ENCODE measurements at places on chromosomes 11 and 22.

GRCh38 chr22:38712486-38713207 is 6.9 kb downstream of the GTPBP1 start:
- DNase-seq = no peak

- DNase-seq = no peak
These were observed 43.4 kb downstream of the CCDC81 start for GRCh38 chr11:86418106-86418505.

GRCh38 chr11:69360606-69361005 is 66.7 kb downstream of the MYEOV start:
- no peak for DNase-seq

DNA sequence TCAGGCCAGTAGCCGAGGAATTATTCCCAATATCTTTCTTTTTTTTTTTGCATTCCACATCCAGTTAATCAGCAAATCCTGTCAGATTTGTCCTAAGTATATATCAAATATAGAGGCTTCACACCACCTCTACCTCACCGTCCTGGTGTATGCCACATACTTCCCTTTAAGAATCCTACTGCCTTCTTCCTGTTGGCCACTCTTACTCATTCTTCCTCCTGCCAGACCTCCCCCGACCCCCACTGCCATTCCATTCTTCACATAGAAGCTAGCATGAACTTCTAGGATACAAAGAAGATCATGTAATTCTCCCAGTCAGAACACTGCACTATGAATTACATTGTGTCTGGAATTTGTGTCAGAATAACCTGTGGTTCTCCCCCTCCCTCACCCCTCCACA is 89.5 kb downstream of the TRIM44 start:
- no peak for DNase-seq

- no peak for DNase-seq
These were observed 60.4 kb downstream of the CHST1 start for GRCh38 chr11:45605051-45605450.

DNA sequence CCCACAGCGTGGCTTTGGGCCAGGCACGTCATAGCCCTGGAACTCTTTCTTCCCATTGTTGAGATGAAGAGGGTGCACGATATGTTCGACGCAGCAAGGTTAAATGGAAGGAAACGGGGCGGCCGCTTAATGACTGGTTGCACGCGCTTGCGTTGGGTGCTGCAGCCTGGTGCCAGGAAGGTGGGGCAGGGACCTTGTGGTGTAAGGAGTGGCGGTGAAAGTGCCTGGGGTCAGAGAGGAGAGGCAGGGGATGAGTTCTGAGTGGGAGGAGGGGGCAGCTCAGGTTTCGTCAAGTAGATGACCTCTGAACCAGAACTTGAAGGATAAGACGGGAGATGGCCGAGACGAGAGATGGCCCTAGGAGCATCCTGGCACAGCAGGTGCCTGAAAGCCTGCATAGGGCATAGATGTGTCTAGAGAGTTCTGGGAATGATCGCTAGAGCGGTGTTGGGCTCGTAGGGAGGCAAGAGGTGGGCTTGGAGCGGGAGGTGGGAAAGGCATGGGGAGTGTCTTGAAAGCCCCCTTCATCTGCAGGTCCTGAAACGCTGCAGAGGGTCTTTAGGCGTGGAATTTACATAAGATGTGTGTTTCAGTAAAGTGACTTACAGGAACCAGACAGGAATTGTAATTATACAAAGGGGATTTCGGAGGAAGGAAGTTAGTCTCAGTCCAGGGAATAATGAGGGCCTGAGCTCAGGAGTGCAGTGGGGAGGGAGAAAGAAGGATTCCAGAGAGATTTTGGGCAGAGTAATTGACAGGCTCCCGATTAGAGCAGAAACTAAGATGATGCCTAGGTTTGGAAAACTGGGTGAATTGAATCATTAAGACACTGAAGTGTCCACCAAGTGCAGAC is 43.2 kb upstream of the CLDN5 start:
- DNase-seq = no peak

DNA sequence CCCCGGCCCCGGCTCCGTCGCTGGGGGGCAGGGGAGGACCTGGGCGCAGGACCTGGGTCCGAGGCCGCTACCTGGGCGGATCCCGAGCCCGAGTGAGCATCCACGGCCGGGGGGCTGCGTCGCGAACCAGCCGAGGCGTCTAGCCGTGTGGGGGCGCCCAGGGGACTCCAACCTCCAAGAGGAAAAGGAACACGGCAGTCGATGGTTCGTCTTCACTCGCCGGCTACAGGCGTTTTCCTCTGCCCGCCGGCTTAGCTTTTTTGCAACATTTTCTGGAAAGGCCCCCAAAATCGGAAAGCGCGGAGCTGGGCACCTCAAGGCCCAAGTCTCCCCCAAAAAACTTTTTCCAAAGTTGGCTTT is 666 bp downstream of the PDGFB start:
- DNase-seq = no peak

- DNase-seq = no peak
These were observed 119.6 kb downstream of the DYNC2H1 start for GRCh38 chr11:103228807-103229206.

- DNase-seq = no peak
These were observed 20.9 kb downstream of the LRFN4 start for GRCh38 chr11:66877588-66878385.

- no peak for DNase-seq
These were observed 627.3 kb upstream of the KIRREL3 start for GRCh38 chr11:127627629-127628457.

DNA sequence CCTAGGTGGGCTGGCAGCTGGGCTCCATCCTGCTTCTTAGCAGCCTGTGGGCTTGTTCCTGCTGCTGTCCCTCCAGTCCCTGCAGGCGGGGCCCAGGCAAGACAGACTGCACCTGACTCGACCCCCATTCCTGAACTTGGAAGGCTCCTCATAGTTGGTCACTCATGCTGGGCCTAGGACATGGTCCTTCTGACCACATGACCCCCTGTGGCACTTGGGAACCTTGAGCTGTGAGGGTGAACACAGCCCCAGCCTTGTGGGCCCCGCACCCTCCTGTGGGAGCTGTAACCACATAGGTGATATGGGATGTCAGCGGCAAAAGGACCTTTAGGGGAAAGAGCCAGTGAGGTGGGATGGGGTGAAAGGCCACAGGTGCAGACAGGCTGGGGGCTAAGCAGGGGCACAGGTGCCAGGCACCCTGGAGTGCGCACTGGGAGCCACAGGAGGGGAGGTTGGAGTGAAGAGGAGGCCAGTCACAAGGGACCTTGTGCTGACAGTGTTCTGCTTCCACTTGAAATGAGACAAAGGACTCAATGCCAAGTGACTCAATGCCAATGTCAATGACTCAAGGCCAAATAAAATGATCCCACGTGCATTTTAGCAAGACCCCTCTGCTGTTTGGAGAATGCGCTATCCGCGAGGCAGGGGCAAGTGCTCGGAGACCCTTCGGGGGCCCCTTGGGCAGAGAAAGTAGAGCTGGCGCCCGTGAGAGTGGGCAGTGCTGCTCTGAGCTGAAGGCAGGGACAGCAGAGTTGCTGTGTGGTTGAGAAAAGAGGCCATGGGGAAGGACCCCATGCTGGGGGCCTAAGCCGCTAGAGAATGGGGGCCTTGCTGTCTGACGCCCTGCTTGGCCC is 90.7 kb downstream of the MORC2 start:
- no peak for DNase-seq

DNA sequence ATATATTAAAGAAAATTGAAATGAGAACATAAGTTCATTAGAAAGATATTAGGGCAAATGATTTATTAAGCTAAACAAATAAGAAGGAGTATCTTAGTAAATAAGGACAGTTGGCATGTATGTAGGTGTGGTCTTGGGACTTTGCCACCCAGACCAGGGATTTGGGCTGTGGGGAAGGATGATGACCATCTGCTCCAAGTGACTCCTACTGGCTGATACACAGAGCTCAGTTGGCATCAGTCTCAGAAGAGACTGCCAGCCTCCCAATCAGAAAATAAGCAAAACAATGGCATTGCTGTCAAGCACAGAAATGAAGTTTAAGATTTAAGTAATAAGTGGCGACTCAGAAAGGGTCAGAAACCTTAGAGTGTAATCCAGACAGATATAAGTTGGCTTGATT is 49.5 kb downstream of the PAX6 start:
- no peak for DNase-seq

DNA sequence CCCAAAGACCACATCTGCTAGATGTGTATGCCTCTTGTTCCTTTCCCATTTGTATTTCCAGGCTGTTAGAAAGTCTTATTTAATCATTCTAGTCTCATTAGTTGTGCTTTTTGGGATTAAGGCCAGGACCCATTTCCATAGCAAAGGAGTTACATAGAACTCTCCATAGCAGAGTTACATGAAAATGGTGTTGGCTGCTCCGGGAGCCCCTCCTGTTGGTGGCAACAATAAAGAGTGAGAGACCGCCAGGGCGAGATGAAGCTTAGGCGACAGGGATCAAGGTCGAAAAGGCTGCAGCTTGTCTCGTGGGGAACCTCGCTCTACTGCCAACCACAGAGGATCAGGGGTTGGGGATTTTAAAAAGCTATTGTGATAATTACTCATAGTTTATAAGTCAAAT is 58.3 kb downstream of the GRIK4 start:
- no peak for DNase-seq

- DNase-seq = peak; percentile 81
These were observed 18.0 kb upstream of the EIF3D start for GRCh38 chr22:36546932-36547331.

DNA sequence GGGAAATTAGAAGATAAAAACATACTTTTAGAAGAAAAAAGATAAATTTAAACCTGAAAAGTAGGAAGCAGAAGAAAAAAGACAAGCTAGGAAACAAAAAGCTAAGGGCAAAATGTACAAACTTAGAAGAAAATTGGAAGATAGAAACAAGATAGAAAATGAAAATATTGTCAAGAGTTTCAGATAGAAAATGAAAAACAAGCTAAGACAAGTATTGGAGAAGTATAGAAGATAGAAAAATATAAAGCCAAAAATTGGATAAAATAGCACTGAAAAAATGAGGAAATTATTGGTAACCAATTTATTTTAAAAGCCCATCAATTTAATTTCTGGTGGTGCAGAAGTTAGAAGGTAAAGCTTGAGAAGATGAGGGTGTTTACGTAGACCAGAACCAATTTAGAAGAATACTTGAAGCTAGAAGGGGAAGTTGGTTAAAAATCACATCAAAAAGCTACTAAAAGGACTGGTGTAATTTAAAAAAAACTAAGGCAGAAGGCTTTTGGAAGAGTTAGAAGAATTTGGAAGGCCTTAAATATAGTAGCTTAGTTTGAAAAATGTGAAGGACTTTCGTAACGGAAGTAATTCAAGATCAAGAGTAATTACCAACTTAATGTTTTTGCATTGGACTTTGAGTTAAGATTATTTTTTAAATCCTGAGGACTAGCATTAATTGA is 1.0 kb downstream of the MALAT1 start:
- DNase-seq = no peak

- DNase-seq = peak; percentile 29
These were observed 37.0 kb upstream of the FTH1 start for GRCh38 chr11:62004473-62004872.

GRCh38 chr22:30079952-30080533 is at the start of gene HORMAD2:
HORMAD2 (plus strand) TSS chr22:30080464; CDS start chr22:30093953, 13,489 bp downstream.
- DNase-seq = no peak

Measured in hepatic stellate cell (primary cell).